ENCODE measurements at places on chromosomes 7 and 10. TPM values are rescaled to one million over a fixed set of nuclear protein-coding genes. Genes with fewer than 3 reads are reported as not detected.

- no peaks in the 10 kb centered on the region for H3K4me1 ChIP-seq
- H3K27me3 ChIP-seq = peaks cover 19% of the 10 kb centered on the region
- no peaks in the 10 kb centered on the region for H3K36me3 ChIP-seq
- DNase-seq = peak; percentile 37
- H3K27ac ChIP-seq = no peak overlapping the region
Observed at GRCh38 chr10:84205049-84205852, 10.9 kb downstream of the CDHR1 start.

DNA sequence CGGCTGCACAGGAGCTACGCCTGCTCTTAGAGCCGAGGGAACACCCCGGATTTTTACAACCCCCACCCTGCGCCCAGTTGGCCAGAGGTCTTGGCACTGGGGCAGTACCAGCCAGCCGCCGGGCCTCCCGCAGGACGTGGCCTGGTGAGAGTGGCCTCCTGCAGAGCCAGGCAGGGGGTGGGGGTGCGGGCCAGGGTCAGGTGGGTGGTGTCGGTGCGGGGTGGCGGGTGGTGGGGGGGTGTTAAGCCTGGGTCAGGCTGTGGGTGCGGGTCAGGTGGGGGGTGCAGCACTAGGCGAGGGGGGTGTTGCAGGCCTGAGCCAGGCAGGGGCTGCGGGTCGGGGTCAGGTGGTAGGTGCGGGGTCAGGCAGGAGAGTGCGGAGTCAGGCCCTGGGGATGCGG lies 647 bp downstream of the ECHS1 start:
- no peaks in the 10 kb centered on the region for H3K4me1 ChIP-seq
- no peaks in the 10 kb centered on the region for H3K36me3 ChIP-seq
- DNase-seq = no peak
- H3K27me3 ChIP-seq = no peaks in the 10 kb centered on the region
- H3K27ac ChIP-seq = no peak overlapping the region
- peak overlapping the region; percentile 40 for H3K4me3 ChIP-seq

DNA sequence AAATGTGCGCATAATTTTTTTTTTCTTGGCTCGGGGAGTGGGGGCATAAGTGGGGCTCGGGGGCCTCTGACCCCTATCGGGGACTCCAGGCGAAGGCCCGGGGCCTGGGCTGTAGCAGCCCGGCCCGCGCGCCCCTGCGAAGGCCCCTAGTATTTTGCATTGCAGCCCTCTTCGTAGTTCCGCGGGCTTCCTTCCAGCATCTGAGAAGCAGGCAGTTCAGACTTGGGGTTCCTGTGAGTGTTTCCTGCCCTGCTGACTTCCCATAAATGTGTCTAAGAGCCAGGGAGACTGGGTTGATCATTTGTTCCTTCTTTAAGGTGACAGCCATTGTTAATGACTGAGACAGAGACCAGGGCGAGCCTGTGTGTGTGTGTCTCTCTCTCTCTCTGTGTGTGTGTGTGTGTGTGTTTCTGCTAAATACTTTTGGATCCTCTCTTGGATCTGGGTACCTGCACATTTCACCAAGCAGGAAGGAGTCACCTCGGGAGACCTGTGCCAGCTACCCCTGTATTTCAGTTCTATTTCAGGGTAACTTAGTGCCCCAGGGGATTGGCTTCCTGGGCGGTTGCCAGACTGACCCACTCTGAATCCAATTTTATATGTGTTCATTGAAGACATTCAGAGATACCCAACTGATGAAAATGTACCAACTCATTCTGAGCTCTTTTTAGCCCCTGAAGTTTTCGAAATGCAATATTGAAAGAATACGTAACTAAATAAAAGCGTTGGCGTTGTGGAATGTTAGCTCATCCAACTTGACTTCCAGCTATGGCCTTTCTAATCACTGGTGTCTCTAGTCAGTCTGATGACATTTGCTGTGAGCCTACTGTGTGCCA lies 805 bp downstream of the MSRB2 start:
- no peaks in the 10 kb centered on the region for H3K27me3 ChIP-seq
- no peaks in the 10 kb centered on the region for H3K36me3 ChIP-seq
- DNase-seq = no peak
- peak overlapping the region; percentile 61 for H3K4me3 ChIP-seq

DNA sequence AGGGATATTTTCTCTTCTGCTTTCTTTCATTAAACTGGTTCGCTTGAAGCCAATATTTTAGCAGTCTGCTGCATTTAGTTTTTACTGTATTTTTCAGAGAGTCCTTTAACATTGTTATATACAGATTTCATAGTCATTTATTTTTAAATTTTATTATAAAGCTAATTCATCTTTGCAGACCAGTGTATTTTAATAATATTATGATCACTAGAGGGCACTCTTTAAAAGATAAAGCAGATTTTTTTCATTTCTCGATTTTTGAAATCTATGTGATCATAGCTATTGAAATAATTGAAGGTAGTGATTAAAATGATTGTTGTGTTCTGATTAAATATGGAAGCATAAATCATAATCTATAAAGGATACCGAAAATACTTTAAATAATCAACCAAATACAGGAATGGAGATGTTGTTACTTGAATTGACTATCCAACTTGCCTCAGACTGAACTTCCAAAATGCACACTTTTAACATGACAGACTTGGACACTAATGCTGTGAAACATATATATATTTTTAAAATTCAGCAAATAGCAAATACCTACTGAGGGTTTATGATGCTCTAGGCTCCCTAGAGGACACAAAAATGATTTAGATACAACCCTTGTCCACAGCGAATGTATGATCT lies 35.2 kb downstream of the ST7 start:
- no peaks in the 10 kb centered on the region for H3K27me3 ChIP-seq
- no peaks in the 10 kb centered on the region for H3K36me3 ChIP-seq
- H3K4me3 ChIP-seq = no peak overlapping the region
- no peaks in the 10 kb centered on the region for H3K4me1 ChIP-seq
- no peak for DNase-seq

- no peak for DNase-seq
- no peak overlapping the region for H3K27ac ChIP-seq
- no peaks in the 10 kb centered on the region for H3K4me1 ChIP-seq
- no peaks in the 10 kb centered on the region for H3K36me3 ChIP-seq
- H3K27me3 ChIP-seq = no peaks in the 10 kb centered on the region
- H3K4me3 ChIP-seq = no peak overlapping the region
Observed at GRCh38 chr10:119643306-119644204, 7.6 kb upstream of the BAG3 start.

DNA sequence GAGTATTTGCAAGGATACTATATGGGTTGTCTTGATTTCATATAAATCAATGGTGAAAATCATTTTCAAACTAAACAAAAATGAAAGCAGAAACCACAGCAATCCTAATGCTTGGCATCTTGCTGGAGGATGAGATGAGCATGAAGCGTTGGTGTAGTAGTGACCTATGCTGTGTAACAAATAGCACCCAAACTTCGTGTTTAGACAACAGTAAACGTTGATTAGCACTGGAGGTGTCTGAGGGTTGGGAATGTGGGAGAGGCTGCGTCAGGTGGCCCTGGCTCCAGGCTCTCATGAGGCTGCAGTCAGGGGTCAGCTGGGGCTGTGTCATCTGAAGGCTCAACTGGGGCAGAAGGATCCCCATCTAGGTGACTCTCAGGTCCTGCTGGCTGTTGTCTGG lies 67.8 kb downstream of the MICALL2 start:
- H3K27me3 ChIP-seq = no peaks in the 10 kb centered on the region
- no peaks in the 10 kb centered on the region for H3K36me3 ChIP-seq
- DNase-seq = no peak
- H3K27ac ChIP-seq = no peak overlapping the region

GRCh38 chr7:100034871-100035510 lies 14.6 kb upstream of the ZSCAN21 start:
- no peak overlapping the region for H3K27ac ChIP-seq
- DNase-seq = no peak
- H3K4me3 ChIP-seq = no peak overlapping the region
- no peaks in the 10 kb centered on the region for H3K27me3 ChIP-seq
- peaks cover 44% of the 10 kb centered on the region for H3K36me3 ChIP-seq
- H3K4me1 ChIP-seq = no peaks in the 10 kb centered on the region

DNA sequence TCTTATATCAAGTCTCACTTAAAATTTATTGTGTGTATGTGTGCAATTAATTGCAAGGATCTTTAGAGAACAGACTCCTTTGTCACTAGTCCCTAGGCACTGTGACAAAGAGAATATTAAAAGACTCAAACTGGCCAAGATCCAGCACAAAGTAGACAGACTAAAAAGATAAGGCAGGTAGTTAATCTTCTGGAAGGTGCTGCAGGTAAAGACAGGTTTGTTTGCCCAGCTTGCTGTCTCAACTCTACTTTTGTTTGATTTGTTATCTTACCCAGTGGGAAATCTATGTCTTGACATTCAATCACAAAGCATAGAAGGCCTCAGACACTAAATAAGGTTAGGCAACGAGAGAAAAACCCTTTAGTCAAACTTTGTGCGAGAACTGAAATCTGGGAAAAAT lies 807.9 kb upstream of the LRRN3 start:
- no peaks in the 10 kb centered on the region for H3K36me3 ChIP-seq
- no peak overlapping the region for H3K27ac ChIP-seq
- H3K27me3 ChIP-seq = no peaks in the 10 kb centered on the region
- H3K4me1 ChIP-seq = no peaks in the 10 kb centered on the region

GRCh38 chr10:63666836-63667383 lies 145.7 kb downstream of the REEP3 start:
- H3K4me1 ChIP-seq = peaks cover 6% of the 10 kb centered on the region
- H3K36me3 ChIP-seq = no peaks in the 10 kb centered on the region
- no peak for DNase-seq
- no peak overlapping the region for H3K4me3 ChIP-seq
- no peaks in the 10 kb centered on the region for H3K27me3 ChIP-seq

DNA sequence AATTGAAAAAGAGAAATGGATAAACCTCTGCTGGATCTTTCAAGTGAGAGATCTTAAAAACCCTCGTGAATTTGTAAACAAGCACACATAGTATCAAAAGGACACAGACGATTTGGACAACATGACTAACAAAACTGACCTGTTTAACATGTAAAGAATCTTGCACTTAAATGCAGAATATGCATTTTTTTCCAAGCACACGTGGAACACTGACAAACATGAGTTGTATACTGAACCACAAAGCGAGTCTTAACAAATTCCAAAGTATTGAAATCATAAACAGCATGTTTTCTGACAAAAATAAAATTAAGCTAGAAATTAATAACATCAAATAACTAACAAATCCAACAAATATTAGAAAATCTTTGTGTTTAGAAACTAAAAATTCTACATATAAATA lies 65.0 kb upstream of the ZNF746 start:
- H3K27ac ChIP-seq = no peak overlapping the region
- H3K27me3 ChIP-seq = no peaks in the 10 kb centered on the region
- H3K4me1 ChIP-seq = peaks cover 29% of the 10 kb centered on the region
- no peaks in the 10 kb centered on the region for H3K36me3 ChIP-seq
- H3K4me3 ChIP-seq = no peak overlapping the region

GRCh38 chr10:21165489-21165888 lies 268.4 kb upstream of the NEBL start:
- no peaks in the 10 kb centered on the region for H3K27me3 ChIP-seq
- no peaks in the 10 kb centered on the region for H3K36me3 ChIP-seq
- 0 out of 2 replicates have a peak, but pooled peaks cover 2% of the 10 kb centered on the region for H3K4me1 ChIP-seq
- no peak overlapping the region for H3K27ac ChIP-seq
- no peak for DNase-seq

DNA sequence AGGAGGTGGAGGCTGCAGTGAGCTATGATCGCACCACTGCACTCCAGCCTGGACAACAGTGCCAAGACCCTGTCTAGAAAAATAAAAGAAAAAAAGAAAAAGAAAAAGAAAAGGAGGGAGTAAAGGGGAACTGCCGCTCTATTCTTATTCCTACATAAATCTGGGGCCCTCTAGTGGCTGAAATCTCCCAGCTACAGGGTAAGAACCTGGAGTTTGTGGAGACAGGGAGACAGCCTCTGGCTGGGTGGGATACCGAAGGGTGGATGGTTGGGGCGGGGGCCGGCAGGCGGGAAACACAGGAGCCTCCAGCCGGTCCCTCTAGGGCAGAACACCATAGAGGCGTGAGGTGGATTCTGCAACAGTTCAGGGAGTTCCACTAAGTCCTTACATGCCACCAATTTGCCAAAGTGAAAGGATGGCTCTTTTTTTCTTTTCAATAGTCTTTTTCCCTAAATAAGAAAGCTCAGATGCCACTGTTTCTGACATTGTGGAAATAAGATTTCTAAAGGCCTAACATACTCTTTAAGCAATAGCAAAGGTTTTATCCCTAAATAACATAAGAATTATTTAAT lies 117.3 kb downstream of the SVIL start:
- no peak overlapping the region for H3K27ac ChIP-seq
- H3K36me3 ChIP-seq = 0 out of 2 replicates have a peak, but pooled peaks cover under 1% of the 10 kb centered on the region
- H3K4me1 ChIP-seq = no peaks in the 10 kb centered on the region
- H3K4me3 ChIP-seq = no peak overlapping the region
- DNase-seq = peak; percentile 16

DNA sequence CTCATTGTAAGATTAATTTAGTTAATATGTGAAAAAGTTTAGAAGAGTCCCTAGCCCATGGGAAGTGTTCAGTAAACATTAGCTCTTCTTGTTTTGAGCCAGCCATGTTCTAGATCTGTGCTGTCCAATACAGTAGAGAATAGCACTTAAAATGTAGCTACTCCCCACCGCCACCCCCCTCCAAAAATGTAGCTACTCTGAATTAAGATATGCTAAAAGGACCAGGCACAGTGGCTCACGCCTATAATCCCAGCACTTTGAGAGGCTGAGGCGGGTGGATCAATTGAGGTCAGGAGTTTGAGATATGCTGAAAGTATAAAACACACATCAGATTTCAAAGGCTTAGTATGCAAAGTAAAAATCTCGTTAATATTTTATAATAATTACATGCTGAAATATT lies 47.3 kb upstream of the MXI1 start:
- no peaks in the 10 kb centered on the region for H3K27me3 ChIP-seq
- H3K36me3 ChIP-seq = no peaks in the 10 kb centered on the region
- DNase-seq = no peak
- H3K27ac ChIP-seq = no peak overlapping the region

DNA sequence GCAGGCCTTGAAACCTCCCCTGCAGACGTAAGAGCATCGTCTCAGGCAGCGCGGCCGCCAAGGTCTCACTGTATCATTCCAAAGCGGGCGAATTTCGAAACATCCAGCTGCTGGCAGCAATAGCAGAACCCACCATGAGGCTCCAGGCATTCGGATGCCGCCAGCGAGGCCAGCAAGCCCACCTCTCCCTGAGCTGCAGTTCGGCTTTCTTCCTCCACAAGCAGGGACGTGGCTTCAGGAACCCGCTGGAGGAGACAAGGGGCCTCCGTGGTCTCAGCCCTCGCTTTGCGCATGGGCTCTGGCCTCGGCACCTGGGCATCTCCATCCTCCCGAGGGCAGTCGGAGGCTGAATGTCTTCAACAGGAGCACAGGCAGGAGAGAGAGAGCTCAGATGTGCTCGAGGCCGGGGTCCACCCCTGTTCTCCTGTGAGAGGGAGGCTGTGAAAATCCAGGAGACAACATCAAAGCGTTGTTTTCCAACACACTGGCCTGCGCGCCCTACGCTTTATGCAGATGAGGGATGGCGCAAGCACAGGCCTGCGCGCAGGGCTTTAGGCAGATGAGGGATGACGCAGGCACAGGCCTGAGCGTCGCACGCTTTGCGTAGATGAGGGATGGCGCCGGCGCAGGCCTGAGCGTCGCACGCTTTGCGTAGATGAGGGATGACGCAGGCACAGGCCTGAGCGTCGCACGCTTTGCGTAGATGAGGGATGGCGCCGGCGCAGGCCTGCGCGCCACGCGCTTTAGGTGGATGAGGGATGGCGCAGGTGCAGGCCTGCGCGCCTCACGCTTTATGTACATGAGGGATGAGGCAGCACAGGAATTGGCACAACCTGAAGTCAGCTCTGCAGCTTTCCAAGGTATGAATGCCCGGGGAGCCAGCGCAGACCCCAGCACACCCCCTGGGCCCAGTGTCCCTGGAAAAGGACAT lies 103.2 kb downstream of the WDR37 start:
- H3K27me3 ChIP-seq = peaks cover 10% of the 10 kb centered on the region
- no peak overlapping the region for H3K27ac ChIP-seq
- H3K36me3 ChIP-seq = no peaks in the 10 kb centered on the region
- no peak overlapping the region for H3K4me3 ChIP-seq
- H3K4me1 ChIP-seq = no peaks in the 10 kb centered on the region
- DNase-seq = no peak

The PCDH15 gene
- not detected for total RNA-seq

The CLCN1 gene
- 0.47 TPM for total RNA-seq

The IFT22 gene
- 27.2 TPM for total RNA-seq

The OR6V1 gene
- not detected for total RNA-seq

Data from HCT116 (cell line).